NCI-H1436 treated with DMSO at 0.1 percent for 48 hours (cell line): ENCODE measurements at places on chromosomes 7 and 10.

DNA sequence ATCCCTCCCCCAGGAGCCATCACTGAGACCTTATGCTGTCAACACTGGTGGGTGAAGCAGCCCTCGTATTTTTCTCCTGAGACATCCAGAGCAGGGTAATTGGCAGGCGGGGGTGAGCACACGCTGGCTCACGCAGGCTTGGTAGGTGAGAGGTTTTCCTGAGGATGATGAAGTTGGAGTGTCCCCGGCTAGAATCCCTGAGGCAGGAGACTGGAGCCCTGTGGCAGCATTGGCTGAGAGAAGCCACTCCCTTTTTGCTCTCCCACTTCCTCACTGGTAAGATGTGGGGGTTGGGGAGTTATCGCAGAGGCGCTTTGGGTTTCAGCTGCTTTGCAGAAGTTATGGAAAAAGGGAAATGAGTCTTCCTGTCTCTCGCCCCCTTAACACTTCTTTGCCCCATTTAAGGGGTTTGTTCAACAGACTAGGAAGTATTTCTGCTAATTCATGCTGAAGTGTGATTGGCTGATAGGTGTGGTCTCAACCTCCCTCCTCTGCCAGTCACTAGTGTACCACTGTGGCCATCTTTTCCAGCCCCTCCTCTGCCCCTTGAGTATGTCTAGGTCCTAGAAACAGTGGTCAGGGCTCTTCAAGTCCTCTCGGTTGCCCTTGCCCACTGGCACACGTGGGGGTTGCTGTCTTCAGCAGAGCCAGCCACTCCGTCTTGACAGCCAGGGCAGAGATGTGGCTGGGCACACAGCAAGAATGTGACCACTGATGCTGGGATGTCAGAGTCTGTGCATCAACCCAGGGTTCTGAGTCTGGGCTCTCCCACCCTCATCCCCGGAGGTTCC, 5.7 kb downstream of the ARPC1B start:
- DNase-seq = no peak

DNA sequence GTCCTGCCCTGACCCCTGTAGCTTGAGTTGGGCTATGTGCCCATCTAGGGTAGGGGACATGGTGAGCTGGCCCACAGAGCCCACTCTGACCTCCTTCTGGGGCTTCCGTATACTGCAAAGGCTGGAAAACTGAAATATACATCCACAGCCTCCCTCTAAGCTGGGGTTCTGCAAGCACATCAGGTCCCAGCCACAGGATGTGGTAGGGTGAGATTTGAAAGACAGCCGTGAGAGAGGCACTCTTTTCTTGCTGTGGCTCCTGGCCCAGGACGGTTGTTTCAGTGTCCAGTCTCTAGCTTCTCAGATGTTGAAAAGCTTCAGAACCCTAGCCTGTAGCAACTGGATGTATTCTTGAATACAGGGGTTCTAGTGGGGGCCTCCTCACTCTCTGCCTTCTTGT, 60.1 kb upstream of the ADRB1 start:
- no peak for DNase-seq

- DNase-seq = no peak
These were observed 175.9 kb downstream of the NEURL1 start for GRCh38 chr10:103669243-103669929.

DNA sequence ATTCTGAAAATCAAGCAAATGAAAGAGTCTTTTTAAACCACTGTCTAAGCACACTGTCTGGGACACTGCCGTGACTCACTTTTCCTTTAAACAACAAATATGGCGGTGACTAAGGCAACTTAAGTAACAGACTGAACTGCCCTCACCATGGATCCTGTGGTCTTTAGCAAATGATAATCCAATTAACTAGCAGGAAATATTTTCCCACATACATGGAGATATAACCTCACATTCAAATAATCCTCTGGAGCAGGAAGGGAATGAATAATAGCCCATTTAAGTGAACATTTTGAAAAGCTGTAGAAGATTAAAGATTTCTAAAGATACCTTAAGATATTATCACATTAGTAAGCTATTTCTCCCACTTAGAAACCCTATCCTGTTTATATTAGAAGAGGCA, 40.3 kb upstream of the LRRC17 start:
- DNase-seq = no peak

DNA sequence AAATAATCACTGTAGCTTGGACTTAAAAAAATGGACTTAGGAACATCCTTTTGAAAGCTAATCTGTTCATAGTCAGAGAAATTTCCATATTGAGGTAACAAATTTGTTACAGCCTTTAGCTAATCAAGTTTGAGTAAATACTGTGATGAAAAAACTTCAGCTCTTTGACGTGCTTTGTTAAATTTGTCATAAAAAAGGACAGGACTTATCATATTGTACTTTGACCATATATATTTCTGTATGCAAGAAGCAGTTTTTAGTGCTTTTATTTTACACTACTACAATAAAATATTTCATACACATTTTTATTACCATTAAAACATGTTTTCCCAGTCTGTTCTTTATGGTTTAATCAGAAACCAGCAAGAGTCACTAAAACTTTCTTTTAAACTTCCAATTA, 14.5 kb upstream of the CYCS start:
- no peak for DNase-seq

DNA sequence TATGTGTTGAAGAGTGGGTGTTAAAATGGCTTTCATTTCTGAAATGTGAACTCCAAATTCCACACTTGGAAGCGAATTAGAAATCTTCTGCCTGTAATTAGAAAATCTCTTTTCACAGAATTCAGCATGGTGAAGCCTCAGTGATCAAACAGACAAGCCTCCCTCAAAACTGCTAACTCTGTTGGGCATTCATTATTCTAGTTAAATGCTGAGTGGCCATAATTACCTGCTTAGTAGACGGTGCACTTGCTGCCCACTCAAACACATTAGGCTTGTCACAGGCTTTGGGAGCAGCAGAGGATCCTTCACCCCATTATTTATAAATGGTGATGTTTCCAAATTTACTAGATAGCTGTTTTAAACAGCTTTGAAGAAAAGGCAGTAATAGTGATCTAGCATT, 177.2 kb upstream of the PCLO start:
- DNase-seq = no peak

GRCh38 chr7:116578526-116578925, 53.7 kb downstream of the CAV1 start:
- no peak for DNase-seq

DNA sequence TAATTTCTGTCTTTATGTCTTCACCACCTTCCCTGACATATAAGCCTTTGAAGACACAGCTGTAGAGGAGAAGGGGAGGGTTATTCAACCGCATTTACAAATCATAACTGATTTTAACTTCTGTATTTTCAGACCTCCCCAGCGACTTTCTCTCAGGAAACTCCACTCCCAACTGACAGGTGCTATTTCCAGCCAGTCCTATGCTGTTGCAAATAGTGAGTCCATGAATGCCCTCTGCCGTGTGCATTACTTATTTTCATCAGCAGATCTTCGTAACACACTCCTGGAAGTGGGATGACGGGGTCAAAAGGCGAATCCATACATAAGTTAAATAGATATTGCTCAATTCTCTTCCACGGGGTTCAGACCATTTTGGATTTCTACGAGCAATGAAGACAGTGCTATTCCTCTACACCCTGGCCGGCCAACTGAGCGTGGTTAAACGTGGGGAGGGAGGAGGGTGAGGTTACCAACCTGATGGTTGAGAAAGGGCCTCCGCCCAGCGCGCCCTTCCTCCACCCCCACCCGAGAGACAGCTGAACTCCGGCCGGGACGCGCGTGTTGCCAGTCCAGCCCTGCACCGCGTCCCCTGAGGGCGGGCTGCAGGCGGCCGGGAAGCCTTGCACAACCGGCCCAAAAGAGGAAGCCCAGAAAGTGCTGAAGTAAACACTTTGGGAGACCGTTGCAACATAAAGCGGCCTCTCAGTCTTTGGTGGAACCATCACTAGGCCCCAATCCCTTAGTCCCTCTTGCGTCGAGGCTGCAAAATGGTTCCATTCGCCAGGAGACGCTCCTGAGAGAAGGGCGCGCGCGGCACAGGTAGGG, at the start of gene APBB1IP:
Gene APBB1IP (plus strand): TSS at position 705 of the 825 bp plus-strand sequence. CDS start 53,986 bp downstream, outside the sequence.
- DNase-seq = no peak

GRCh38 chr7:77475181-77475580, 59.0 kb upstream of the GSAP start:
- no peak for DNase-seq

- no peak for DNase-seq
These were observed 849 bp downstream of the LRRN3 start for GRCh38 chr7:111091593-111092358.

- DNase-seq = no peak
These were observed 63.9 kb downstream of the SND1 start for GRCh38 chr7:127715901-127716300.

DNA sequence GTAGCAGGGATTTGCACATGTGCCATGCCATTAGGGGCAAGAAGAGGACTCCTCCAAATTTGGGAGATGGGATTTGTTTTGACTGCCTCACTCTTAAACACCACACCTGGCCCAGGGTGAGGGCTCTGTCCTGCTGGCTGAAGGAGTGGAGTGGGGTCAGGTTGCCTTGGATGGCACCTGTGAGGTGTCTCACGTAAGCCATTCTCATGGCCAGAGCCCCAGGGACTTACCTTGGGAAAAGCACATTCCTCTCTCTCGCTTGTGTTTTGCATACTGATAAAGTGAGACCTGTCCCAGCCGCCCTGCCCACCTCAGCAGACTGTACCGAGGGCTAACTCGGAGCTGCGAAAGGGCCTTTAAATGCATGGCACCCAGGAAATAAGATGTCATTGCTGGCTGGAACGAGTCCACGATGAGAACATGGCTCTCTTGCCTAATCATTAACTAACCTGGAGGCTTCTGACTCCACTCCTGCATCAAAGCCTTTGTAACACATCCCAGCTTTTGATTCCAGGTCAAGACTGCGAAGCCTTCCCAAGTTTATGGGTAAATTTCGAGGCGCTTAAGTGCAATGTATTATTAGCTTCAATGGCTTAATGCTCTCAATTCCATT, 184.0 kb upstream of the RNF32 start:
- no peak for DNase-seq

- DNase-seq = no peak
These were observed 14.5 kb upstream of the AP5Z1 start for GRCh38 chr7:4760952-4761351.

DNA sequence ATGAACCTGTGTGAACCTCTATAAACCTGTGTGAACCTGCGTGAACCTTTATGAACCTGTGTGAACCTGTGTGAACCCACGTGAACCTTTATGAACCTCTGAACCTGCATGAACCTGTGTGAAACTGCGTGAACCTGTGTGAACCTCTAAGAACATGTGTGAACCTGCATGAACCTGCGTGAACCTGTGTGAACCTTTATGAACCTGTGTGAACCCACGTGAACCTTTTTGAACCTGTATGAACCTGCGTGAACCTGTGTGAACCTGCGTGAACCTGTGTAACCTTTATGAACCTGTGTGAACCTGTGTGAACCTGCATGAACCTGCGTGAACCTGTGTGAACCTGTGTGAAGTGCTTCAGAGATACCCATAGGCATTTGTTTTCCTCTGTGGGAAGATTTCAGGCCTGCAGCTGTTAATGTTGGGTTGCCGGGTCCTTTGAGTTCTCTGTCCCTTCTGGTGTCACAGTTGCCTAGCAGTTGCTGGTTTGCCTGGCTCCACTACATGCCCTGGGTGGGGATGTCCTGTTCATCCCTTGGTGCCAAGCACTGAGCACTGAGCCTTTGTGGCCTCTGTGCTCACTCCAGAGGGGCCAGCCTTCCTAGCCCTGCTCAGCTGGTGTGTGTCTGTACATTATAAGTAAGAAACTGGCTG, 97.9 kb downstream of the DOCK1 start:
- no peak for DNase-seq

DNA sequence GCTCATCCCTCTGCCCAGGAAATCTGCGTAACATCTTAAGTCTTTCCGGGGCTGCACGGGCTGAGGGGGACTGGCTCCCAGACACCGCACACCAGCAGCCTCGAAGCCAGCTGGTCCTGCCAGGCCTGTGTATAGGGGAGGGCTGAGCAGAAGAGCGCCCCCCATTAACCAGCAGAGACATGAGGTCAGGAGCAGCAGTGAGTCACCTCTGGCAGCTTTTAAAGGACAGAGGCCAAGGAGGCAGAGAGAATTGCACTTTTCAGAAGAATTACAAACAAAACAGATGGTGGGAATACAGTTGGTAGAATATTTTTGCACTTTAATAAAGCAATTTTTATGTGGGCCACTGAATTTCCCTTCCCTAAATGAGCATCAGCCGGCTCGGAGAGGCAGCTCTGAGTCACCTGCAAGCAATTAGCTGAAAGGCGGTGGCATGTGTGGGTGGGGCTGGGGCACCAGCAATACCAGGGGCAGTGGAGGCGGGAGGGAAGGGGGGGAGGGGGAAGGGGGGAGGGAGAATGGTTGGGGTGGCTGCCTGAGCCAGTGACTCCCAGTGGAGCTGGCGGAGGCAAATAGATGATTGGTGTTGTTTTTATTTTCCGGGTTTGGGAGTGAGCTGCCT, 39.1 kb downstream of the GOLGA7B start:
- DNase-seq = peak; percentile 61

- DNase-seq = no peak
These were observed 242.1 kb downstream of the CDC14C start for GRCh38 chr7:49166441-49166840.

- no peak for DNase-seq
These were observed 84.7 kb upstream of the IFRD1 start for GRCh38 chr7:112365551-112365950.

DNA sequence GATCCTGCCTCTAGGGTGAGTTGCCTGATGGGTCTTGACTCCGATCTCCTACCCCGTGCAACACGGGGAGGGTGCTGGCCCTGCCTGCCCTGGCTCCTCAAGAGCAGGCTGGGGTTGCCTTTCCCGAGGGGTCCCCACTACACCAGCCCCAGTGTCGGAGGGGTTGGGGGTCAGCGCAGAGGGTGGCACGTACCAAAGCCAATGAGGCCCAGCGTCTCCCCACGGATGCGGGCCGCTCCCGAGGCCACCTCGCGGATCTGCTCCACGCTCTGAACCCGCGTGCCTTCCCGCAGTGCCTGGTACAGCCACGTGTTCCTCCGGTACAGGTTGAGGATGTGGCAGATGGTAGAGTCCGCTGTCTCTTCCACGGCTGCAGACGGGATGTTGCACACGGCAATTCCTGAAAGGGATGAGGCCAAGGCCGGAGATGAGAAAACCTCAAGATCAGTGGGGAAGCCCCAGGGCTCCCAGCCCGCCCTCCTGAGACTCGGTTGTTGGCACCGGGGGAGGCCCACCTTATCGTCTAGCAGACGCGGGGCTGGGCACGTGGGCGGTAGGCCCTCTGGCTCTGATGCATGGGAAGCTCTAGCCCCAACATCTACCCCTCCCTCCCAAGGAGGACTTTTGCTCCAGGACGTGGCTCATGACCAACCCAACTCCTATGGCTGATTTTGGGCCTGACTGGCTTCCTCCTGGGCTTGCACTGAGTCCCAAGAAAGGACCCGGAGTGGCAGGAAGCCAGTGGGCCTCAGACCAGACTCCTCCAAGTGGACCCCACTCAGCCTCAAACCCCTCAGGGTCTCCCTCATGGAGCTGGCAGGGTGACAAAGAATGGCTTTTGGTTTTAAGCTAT, 56.1 kb downstream of the ZRANB1 start:
- no peak for DNase-seq

- no peak for DNase-seq
These were observed 138.6 kb downstream of the ADAM22 start for GRCh38 chr7:88072715-88073055.

GRCh38 chr10:43774234-43774769, 125.6 kb upstream of the ZNF32 start:
- DNase-seq = no peak
